Uterus (tissue), 4 donors: ENCODE measurements at places on chromosomes 5 and 9. TPM values are rescaled to one million over a fixed set of nuclear protein-coding genes. Genes with fewer than 3 reads are reported as not detected.

Gene SMU1
- total RNA-seq: 45.9 TPM

DNA sequence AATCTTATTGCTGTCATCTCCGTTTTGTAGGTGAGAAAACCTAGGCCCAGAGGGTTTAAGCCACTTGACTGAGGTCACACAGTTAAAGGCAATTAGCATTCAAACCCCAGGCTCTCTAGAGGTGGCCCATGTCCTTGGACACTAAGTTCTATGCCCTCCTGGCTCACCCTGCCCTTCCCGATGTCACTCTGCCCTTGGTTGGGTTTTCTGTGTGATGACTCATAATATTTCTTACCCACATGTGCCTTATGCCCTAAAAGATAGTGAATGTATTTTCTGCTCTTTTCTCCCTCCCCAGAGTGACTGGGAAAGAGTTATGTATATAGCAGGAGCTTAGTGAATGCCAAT lies 174.5 kb upstream of the PITX1 start:
- DNase-seq: no peak

- DNase-seq: no peak
Observed at GRCh38 chr5:137636830-137637714, 98.8 kb downstream of the KLHL3 start.

- no peak for DNase-seq
Observed at GRCh38 chr5:40666657-40667056, 13.1 kb upstream of the PTGER4 start.

DNA sequence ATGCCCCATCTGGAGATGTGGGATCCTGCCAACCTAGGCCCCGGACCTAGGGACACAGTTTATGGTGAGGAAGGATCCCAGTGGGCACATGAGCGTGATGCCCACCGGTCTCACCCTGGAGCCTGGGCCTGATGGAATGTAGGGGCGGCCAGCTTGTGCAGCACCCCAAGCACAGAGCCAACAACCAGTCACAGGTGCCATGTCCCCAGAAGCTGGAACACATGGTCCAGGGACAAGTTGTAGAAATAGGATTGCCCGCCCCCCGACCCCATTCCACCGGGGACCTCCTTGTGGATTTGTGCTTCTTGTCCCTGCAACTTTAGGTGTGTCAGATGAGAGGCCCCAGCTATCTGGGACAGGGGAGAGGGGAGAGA lies 48.9 kb downstream of the C9orf50 start:
- no peak for DNase-seq

- no peak for DNase-seq
Observed at GRCh38 chr5:55546947-55547346, 12.2 kb upstream of the PLPP1 start.

GRCh38 chr5:107381189-107381856 lies 289.4 kb downstream of the EFNA5 start:
- no peak for DNase-seq

DNA sequence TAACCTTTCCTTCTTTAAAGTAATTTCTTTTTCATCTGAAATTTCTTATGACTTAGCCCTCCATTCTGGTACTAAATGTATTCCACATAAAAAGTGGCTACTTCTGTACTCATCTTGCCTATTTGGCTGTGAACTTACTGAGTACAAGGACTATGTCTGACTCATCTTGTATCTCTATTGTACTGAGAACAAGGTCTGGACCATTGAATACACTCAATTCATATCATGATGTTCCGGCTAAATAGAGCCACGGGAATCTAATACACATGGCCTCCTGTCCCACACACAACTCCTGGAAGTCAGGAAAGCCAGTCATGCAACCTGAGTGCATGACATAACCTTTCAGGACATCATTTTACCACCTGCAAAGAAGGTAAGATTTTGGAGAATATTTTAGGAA lies 203.9 kb downstream of the PLK2 start:
- DNase-seq: no peak

Gene C5orf46
- total RNA-seq: not detected

GRCh38 chr5:120507197-120507596 lies 43.1 kb downstream of the PRR16 start:
- DNase-seq: no peak

- DNase-seq: no peak
Observed at GRCh38 chr9:138053996-138054752, 176.6 kb downstream of the CACNA1B start.

- no peak for DNase-seq
Observed at GRCh38 chr5:16521521-16522483, 56.2 kb upstream of the ZNF622 start.

GRCh38 chr9:111414406-111414805 lies 69.8 kb downstream of the ECPAS start:
- DNase-seq: no peak

GRCh38 chr9:136429683-136430491 lies 9.8 kb downstream of the INPP5E start:
- no peak for DNase-seq

Gene RHOBTB3
- total RNA-seq: 73.1 TPM

Gene NUTM2F
- not detected for total RNA-seq

GRCh38 chr5:111869681-111870080 lies 112.7 kb upstream of the NREP start:
- DNase-seq: no peak

GRCh38 chr9:15354713-15355112 lies 47.7 kb upstream of the TTC39B start:
- no peak for DNase-seq

Gene DNAJA1
- total RNA-seq: 104 TPM

DNA sequence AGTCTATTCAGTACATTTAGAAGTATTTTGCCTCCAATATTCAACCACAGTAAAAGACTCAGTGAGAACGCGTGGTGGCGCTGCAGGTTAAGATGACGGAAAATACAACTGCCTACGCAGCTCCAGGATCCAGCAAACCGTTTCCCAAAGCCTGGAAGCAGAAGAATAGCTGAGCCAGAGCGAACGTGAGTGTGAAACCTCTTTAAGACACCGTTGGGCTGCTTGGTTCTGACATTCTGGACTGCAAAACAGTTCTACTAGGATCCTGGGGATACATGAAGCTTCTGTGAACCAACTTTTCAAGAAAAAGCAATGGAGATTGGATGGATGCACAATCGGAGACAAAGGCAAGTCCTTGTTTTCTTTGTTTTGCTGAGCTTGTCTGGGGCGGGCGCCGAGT lies at the start of gene PCDHB16:
PCDHB16 (plus strand) TSS at position 140 of the 400 bp plus-strand sequence; CDS start at position 313, 173 bp downstream.
- DNase-seq: peak; percentile 39

Gene FUBP3
- total RNA-seq: 46.7 TPM

DNA sequence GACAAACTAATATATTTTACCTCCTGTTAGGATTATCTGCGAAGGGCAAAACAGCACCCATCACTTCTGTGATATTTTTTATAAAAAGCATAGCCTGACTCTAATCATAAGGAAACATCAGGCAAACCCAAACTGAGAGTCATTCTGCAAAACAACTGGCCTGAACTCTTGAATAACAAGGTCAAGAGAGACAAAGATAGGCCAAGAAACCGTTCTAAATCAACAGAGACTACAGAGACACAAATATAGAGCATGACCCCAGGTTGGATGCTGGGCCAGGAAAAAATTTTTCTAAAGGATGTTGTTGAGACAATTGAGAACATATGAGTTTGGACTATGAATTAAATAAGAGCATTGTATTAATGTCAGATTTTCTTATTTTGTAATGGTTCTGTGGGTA lies 384.9 kb downstream of the NFIB start:
- no peak for DNase-seq

DNA sequence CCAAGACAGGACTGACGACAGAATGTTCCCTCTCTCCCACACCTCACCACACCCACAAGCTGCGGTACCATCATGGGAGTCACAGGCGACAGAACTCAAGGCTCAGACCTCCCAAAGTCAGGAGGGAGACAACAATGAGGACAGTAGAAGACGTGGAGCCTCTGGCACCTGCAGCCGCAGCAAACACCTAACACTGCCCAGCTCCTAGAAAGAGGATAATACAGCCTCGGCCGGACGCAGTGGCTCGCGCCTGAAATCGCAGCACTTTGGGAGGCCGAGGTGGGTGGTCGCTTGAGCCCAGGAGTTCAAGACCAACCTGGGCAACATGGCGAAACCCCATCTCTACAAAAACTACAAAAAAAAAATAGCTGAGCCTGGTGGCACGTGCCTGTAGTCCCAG lies 13.2 kb upstream of the PRDM12 start:
- DNase-seq: no peak

GRCh38 chr5:150519560-150519945 lies 11.6 kb downstream of the NDST1 start:
- DNase-seq: no peak

DNA sequence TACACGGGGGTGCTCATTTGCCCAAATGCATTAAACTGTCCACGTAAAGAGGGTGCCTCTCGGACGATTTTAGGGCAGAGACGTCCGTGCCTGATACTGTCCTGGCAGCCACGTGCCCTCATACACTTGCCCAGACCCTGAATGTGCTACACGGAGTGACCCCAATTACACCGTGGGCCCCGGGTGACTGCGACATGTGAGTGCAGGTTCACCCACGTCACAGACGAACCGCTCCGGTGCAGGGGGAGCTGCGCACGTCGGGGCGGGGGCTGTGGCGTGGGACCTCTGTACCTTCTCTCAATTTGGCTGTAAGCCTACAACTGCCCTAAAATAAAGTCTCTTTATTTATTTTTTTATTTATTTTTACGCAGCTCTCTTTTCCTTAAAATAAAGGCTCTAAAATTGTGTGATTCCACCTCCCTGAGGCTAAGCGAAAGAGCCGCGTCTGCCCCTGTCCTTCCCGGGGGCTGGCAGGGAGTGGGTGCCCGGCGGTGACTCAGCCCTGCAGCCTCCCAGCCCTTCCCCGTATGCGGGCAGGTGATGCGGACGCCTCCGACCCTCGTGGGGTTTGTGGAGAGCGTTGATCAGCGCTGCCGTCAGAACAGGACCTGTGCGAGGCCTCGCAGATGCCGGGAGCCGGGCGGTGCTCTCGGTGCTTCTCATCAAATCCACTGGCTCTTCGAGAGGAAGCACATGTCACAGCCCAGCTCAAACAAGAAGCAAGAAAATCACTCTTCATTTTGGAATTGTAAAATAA lies 9.2 kb upstream of the EGFL7 start:
- no peak for DNase-seq

- no peak for DNase-seq
Observed at GRCh38 chr9:27377147-27377807, 80.3 kb upstream of the EQTN start.

DNA sequence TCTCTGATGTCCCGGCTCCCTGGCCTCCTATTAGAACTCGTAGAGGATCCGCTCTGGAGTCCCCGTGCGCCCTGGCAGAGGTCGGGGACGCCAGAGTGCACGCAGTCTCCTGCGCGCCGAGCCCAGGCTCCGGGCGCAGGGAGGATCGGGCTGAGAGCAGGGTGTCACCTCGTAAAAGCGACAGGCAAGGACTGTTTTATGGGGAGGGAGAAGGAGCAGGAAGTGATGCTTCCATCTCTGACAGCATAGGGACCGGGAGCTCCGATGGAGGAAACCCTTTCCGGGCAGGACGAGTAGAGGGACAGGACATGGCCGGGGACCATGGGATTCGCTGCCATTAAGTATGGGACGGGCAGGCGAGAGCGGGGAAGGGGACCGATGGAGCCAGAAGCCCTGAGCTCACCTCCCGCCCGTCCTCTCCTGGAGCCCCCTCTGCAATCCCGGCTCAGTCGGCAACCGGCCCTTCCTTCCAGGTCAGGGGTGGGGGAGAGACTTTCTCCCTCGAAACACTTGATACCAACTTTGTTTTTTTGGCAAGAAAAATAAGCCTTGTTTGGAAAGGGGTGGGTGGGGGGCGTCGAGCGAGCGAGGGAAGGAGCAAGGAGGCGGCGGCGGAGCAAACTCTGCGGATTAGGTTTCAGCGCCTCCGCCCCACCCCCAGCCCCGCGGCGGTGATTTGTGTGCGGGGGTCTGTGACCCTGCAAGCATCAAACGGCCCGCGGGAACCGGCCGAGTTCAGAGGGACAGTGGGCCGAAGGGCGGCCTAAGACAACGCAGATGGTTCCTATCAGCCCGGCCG lies 12.6 kb downstream of the LMX1B start:
- DNase-seq: no peak

DNA sequence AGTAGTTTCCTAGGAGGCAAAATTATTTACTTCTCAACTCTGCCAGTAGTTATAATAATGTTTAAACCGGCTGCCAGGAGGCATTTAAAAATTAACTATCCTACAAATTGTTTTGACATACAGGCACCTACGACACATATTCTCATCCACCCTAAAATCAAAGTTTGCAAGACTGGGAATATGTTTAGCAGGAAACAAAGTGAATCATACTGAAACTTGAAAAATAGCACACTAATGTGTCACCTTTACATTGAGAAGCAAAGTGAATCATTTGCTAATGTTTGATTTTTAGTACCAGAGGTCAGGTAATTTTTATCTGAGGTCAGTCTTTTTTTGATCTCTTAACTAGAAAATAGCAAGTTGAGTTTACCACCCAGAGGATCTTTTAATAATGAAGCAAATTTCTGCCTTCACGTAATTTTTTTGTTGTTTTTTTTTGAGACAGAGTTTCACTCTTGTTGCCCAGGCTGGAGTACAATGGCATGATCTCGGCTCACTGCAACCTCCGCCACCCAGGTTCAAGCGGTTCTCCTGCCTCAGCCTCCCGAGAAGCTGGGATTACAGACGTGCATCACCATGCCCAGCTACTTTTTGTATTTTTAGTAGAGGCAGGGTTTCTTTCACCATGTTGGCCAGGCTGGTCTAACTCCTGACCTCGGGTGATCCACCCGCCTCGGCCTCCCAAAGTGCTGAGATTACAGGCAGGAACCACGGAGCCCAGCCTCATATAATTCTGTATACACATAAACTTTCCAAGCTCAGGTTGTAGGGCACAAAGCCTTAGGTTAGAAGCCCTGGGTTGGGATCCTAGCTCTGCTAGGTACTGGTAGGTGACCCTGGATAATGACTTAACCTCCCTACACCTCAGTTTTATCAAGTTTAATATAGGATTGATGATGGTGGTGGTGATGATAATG lies 124.3 kb downstream of the UGCG start:
- DNase-seq: no peak

Gene RANBP3L
- 0.51 TPM for total RNA-seq
